Activated CD8-positive, alpha-beta memory T cell treated with anti-CD3 and anti-CD28 coated beads, Interleukin-2, amount 50 U/mL, for 48 hours (primary cell): ENCODE measurements at places on chromosomes 12 and 14.

- no peak for DNase-seq
These were observed 42.5 kb downstream of the CCDC88C start for GRCh38 chr14:91374879-91375702.

DNA sequence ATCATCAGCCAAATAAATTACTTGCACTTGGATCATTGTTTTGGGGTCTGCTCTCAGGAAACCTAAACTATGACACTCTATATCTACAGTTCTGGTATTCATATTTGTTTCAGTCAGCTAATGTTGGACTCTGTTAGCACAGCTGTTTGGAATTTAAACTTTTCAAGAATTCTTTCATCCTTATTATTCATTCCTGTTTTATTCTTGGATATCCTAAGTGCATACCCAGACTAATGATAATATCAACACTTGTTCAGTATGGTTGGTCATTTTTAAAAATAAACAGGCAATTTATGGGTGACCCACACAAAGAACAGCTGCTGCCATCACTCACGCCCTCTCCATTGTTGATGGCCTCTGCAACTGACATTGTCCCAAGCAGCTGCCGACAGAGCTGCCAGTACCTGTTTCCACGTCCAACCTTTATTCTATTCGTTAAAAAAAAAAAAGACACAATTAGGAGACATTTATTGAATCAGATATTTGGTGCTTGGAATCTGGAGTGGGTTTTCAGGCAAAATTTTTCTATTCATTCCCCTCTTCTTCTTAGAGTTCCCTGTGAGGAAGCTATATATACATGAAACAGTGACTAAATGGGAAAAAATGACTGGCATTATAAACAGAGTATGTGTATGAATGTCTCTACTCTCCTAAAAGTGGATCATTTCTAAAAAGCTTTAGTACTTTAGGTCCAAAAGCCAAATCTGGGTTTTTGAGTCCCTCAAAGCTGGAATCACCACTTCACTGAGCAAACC is 252.1 kb upstream of the NAV3 start:
- no peak for DNase-seq

GRCh38 chr12:89194683-89195082 is 157.6 kb downstream of the DUSP6 start:
- no peak for DNase-seq

- DNase-seq = no peak
These were observed 3.5 kb upstream of the NFE2 start for GRCh38 chr12:54304187-54304810.
